ENCODE measurements at places on chromosomes 1 and 21. TPM values are rescaled to one million over a fixed set of nuclear protein-coding genes. Genes with fewer than 3 reads are reported as not detected.
A peak's percentile ranks its signal among the peaks of the same experiment; 100 is the strongest.

DNA sequence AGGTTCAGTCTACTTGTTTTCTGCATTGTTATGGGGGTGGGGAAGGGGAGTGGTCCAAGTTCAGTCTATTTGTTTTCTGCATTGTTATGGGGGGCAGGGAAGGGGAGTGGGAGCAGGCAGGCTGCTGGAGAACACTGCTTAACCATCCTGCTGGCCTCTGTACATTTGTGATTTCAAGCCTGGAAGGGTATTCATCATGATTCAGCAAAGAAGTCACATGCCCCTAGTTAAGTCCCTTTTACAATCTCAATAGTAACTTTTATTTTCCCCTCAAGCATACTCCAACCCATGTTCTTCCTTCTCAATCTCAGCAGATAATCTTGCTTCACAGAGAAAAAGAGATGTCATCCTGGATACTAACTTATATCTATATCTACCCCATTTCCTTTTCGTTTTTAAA, 7.9 kb downstream of the LYST start:
- no peaks in the 10 kb centered on the region for H3K27me3 ChIP-seq
- no peak overlapping the region for H3K27ac ChIP-seq
- H3K4me1 ChIP-seq: peaks cover 7% of the 10 kb centered on the region

GRCh38 chr21:42547001-42547905, 33.6 kb downstream of the SLC37A1 start:
- H3K27ac ChIP-seq: no peak overlapping the region
- H3K4me1 ChIP-seq: peaks cover 8% of the 10 kb centered on the region
- peaks cover 14% of the 10 kb centered on the region for H3K36me3 ChIP-seq
- no peak overlapping the region for H3K4me3 ChIP-seq
- DNase-seq: no peak

DNA sequence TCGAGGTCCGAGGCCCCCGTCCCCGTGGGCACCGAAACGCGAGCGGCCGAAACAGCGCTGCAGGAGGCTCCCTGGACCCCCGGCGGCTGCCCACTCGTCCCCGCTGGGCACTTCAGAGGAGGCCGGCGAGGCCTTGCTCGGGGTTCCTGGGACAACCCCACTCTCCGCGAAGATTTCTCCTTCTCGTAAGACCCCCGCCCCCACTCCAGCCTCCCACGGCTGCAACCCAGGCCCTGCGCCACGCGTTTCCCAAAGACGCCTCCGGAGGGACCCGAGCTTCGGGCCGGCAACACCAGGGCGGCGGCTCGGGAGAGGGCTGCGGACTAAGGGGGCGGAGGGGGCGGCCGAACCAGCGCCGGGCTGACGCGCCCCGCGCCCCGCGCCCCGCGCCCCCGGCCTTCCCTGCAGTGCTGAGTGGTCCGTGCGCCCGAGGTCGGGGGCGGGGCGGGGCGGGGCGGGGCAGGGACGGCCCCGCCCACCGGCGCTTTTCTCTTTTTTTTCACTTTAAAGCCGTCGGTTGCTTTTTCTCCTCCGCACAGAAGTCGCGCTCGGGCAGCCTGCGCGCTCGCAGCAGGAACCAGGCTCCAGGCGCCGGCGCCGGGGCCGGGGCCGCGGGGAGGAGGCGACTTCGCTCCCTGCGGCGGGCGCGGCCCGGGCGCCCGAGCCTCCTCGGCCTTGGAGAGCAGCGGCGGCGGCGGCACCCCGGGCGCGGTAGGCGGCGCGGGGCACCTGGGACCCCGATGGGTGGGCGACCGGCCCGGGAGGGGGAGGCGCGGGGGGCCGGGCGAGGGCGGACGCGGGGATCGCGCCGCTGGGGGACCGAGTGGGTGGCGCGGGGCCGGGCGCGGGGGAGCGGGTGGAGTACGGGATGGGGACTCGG, at the start of gene SPSB1:
Gene SPSB1, plus strand, starts transcription at position 534 of the 880 bp plus-strand sequence. CDS start 62,998 bp downstream, outside the sequence.
- H3K27ac ChIP-seq: no peak within 1 kb of the TSS
- no peaks in the 10 kb centered on the region for H3K36me3 ChIP-seq
- H3K4me1 ChIP-seq: peaks cover 13% of the 10 kb centered on the region
- no peak for DNase-seq
- peak within 1 kb of the TSS; percentile 77 for H3K4me3 ChIP-seq

GRCh38 chr1:88509379-88509778, 174.7 kb upstream of the PKN2 start:
- no peak overlapping the region for H3K4me3 ChIP-seq
- no peak for DNase-seq
- no peaks in the 10 kb centered on the region for H3K27me3 ChIP-seq
- no peaks in the 10 kb centered on the region for H3K4me1 ChIP-seq
- no peaks in the 10 kb centered on the region for H3K36me3 ChIP-seq

CYYR1 gene
- 0.11 TPM for polyA plus RNA-seq

KRTAP12-2 gene
- polyA plus RNA-seq: not detected

- H3K27me3 ChIP-seq: peaks cover 33% of the 10 kb centered on the region
- H3K4me1 ChIP-seq: no peaks in the 10 kb centered on the region
- H3K27ac ChIP-seq: no peak overlapping the region
These were observed 2.0 kb upstream of the OLIG2 start for GRCh38 chr21:33023574-33024200.

DDAH1 gene
- polyA plus RNA-seq: 0.14 TPM

CRYZ gene
- 83.0 TPM for polyA plus RNA-seq

DNA sequence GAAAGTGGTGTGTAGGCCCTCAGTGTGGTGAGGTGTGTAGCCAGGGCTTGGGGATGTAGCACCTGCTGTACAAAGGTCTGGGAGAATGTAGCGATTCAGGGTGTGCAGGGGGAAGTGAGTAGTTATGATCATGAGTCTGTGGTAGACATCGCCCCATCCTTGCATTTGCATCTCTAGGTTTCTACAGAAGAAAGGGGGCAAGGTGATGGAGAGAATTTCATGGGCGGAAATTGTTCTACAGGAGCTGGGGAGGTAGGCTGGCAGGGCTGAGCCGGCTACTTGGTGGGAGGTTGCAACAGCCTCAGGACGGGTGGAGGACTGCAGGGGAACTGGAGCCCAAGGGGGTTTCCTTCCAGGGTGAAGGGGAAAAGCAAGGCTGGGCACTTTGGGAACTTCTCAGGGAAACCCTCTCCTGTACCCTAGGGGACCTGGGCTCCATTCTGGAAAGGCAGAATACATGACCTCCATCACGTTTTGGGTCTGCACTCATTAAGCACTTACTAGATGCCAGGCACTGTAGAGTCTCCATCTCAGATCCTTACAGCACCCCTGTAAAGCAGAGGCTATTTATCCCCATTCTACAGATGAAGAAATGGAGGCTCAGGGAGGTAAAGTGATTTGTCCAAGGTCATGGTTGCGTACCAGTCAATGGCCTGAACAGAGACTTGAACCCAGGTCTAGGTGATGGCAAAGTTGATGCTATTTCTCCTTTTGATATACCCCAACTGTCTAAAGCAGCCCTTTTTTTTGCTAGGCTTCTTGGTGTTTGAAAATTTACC, 14.5 kb upstream of the TNFRSF1B start:
- no peaks in the 10 kb centered on the region for H3K36me3 ChIP-seq
- H3K27ac ChIP-seq: peak overlapping the region; percentile 84
- H3K4me3 ChIP-seq: no peak overlapping the region
- H3K4me1 ChIP-seq: peaks cover 76% of the 10 kb centered on the region

DNA sequence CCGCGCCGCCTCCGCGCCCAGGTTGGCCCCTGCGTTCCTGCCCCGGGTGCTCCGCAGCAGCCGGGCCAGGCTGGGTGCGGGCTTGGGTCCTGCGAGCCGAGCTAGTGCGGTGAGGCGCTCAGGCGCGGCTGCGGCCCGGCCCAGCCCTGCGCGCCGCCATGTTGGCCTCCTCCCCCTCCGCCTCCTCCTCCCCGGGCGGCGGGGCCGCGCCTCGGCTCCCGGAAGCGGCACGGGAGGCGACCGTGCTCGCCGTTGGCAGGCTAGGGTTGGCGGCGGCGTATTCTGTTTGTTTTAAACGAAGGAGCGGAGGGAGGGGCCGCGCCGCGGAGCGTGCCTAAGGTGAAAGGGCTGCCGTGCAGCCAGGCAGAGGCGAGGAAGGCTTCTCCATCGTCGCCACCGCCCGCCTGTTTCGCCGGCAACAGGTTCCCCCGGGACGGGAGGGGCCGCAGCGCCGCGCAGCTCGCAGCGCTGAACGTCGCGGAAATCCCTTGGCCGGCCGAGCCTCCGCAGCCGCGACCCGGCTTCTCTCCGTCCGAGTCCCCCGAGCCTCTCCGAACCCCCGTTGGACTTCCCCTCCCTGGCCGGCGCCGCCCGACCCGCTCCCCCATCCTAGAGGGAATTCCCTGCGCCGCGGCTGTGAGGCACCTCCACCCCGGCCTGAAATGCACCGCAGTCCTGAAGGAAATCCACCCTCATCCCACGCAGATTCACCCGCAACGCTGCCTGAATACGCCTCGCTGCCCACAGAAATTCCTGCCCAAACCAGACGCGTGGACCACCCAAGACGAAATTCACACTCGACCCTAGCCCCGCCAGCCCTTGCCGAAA, at the start of gene USP24:
Gene USP24, minus strand, starts transcription at position 171 of the 828 bp plus-strand sequence. CDS start 251 bp downstream, outside the sequence.
- DNase-seq: no peak
- peak within 1 kb of the TSS; percentile 87 for H3K27ac ChIP-seq
- H3K4me3 ChIP-seq: peak within 1 kb of the TSS; percentile 89
- H3K36me3 ChIP-seq: no peaks in the 10 kb centered on the region
- no peaks in the 10 kb centered on the region for H3K27me3 ChIP-seq

- H3K4me1 ChIP-seq: no peaks in the 10 kb centered on the region
- no peak overlapping the region for H3K27ac ChIP-seq
These were observed 39.8 kb downstream of the TGFBR3 start for GRCh38 chr1:91846007-91846638.

DNA sequence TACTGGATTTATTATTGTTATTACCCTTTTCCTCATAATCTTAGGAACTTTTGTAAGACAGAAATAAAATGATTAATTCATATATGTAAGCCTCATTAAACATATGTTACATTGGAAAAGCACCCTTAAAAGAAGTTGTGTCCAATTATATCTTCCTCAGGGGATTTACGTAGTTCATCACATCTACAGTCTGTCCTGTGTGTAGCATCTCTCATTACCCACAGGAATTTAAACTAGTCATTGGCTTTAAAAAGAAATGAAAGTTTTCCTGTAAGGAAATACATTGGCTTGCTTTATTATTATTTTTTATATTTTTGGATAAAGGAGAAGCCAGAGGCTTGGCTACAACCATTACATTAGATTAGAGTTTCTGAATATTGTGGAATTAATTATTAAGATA, 56.1 kb downstream of the SWT1 start:
- no peak for DNase-seq
- H3K4me3 ChIP-seq: no peak overlapping the region
- no peaks in the 10 kb centered on the region for H3K27me3 ChIP-seq

- no peak overlapping the region for H3K27ac ChIP-seq
- no peak for DNase-seq
- no peaks in the 10 kb centered on the region for H3K4me1 ChIP-seq
- no peaks in the 10 kb centered on the region for H3K36me3 ChIP-seq
These were observed 54.1 kb upstream of the POFUT2 start for GRCh38 chr21:45341779-45342178.

GRCh38 chr21:16492892-16493291, 763.1 kb downstream of the USP25 start:
- no peaks in the 10 kb centered on the region for H3K27me3 ChIP-seq
- H3K27ac ChIP-seq: no peak overlapping the region
- no peak for DNase-seq
- H3K4me3 ChIP-seq: no peak overlapping the region
- no peaks in the 10 kb centered on the region for H3K4me1 ChIP-seq

- DNase-seq: no peak
- H3K27me3 ChIP-seq: no peaks in the 10 kb centered on the region
- H3K4me3 ChIP-seq: no peak overlapping the region
- peaks cover 30% of the 10 kb centered on the region for H3K4me1 ChIP-seq
- no peaks in the 10 kb centered on the region for H3K36me3 ChIP-seq
- H3K27ac ChIP-seq: peak overlapping the region; percentile 62
These were observed 1.2 kb upstream of the DENND1B start for GRCh38 chr1:197776351-197777105.

DNA sequence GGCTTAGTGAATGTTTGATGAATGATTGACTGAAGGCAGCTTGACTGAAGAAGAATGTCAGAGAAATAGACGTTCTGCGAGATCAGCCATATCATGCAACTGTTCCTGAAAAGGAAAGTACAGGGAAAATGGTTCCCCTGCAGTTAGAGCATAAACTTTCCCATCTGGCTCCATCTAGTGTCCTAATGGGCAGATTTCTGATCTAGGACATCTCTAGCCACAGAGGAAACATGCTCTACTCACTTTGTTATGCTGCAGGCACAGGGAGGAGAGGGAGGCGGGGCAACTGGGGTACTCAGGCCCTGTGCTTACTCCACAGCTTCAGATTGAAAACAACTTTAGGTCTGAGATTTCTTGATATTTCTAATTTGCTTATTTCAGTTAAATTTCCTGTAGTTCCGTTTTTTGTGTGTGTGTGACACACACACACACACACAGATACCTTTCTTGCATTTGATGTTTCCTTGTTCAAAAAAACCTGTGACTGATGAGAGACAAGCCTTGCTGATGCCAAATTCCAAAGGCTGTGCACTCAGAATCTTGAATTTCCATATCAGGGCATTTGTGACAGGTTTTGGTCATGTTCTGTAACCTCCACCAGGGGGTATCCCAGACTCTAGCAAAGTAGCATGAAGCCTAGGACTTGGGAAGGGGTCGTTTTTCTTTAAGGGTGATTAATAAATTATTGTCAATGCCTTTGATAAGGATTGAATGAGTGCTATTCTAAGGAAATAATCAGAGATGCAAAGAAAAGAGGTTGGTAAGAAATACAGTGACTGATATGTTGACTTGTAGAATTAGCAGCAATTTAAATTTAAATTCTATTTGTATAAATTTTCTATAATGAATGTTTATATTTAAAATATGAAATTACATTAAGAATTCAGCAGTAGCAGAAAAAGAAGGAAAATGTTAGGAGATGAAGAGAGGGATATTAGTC, 139.7 kb upstream of the BEND5 start:
- DNase-seq: no peak
- no peaks in the 10 kb centered on the region for H3K27me3 ChIP-seq
- no peak overlapping the region for H3K4me3 ChIP-seq
- H3K4me1 ChIP-seq: no peaks in the 10 kb centered on the region
- H3K27ac ChIP-seq: no peak overlapping the region

- no peaks in the 10 kb centered on the region for H3K27me3 ChIP-seq
- peak overlapping the region; percentile 78 for H3K27ac ChIP-seq
- 0 out of 2 replicates have a peak overlapping the region, but pooled peaks have one; percentile 31 for H3K4me3 ChIP-seq
- no peak for DNase-seq
- H3K36me3 ChIP-seq: peaks cover 24% of the 10 kb centered on the region
These were observed 3.3 kb downstream of the NCSTN start for GRCh38 chr1:160346463-160346862.

- no peaks in the 10 kb centered on the region for H3K4me1 ChIP-seq
- H3K4me3 ChIP-seq: no peak overlapping the region
- no peaks in the 10 kb centered on the region for H3K27me3 ChIP-seq
- DNase-seq: no peak
- no peak overlapping the region for H3K27ac ChIP-seq
These were observed 609.2 kb downstream of the LMO4 start for GRCh38 chr1:87937831-87938395.

All from GM12878 (cell line).